ENCODE measurements at places on chromosomes 3 and 15.

DNA sequence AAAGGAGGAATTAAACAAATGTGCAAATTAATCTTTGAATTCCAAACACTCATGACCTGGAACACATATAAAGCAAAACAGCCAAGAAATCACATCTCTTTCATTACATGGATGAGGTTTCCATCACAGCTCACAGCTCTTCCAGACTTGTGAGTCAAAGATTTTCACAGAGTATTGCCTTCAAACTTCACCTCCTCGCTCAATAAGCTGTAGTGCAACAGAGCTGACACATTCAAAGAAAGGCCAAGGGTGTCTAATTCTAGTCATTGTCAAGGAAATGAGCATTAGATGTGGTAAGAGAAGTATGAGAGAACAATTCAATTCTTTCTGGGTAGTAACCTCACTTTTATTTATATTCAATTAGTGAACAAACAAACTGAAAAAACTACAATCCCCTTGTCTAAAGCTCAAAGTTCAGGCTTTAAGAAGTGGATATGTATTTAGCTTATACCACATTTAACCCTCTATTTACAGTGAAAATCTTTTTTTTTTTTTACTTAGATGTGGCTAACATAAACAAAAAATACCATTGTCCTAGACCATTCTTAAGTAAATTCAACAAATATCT is 11.9 kb downstream of the WDR72 start:
- DNase-seq = no peak

GRCh38 chr3:183811638-183812037 is 13.7 kb downstream of the MAP6D1 start:
- DNase-seq = no peak

- no peak for DNase-seq
These were observed 87.0 kb downstream of the FOXB1 start for GRCh38 chr15:60091157-60091556.

- DNase-seq = no peak
These were observed 79.6 kb downstream of the RTP4 start for GRCh38 chr3:187447737-187448136.

GRCh38 chr3:57281715-57282114 is 10.8 kb downstream of the ASB14 start:
- no peak for DNase-seq

- DNase-seq = no peak
These were observed 12.3 kb upstream of the TNIK start for GRCh38 chr3:171472552-171472951.

GRCh38 chr3:190058521-190059241 is 62.0 kb downstream of the P3H2 start:
- DNase-seq = no peak

DNA sequence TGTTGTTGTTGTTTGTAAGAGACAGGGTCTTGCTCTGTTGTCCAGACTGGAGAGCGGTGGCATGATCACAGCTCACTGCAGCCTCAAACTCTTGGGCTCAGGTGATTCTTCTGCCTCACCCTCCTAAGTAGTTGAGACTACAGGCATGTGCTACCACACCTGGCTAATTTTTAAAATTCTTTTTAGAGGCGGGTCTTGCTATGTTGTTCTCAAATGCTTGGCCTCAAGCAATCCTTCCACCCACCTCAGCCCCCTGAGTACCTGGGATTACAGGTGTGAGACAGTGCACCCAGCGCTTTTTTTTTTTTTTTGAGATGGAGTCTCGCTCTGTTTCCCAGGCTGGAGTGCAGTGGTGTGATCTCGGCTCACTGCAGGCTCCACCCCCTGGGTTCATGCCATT is 46.7 kb downstream of the TMOD3 start:
- no peak for DNase-seq

DNA sequence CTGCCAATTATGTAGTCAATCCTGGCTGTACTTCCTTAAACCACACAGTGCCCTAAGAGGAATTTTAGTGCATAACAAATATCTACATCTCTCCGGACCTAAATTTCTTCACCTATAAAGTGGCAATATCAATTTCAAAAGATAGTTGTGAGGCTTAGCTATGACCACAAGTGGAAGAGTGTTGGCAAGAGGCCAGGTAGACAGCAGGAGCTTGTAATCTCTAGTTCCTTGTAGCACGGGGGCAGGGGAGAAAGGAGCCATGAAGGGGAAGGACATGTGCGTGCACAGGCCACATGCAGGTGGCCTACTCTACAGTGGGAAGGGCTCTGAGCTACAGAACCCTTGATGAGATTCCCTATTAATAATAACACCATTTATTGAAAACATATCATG is 269.7 kb downstream of the ABHD5 start:
- DNase-seq = no peak

GRCh38 chr3:79263423-79263822 is 504.4 kb downstream of the ROBO1 start:
- DNase-seq = no peak

DNA sequence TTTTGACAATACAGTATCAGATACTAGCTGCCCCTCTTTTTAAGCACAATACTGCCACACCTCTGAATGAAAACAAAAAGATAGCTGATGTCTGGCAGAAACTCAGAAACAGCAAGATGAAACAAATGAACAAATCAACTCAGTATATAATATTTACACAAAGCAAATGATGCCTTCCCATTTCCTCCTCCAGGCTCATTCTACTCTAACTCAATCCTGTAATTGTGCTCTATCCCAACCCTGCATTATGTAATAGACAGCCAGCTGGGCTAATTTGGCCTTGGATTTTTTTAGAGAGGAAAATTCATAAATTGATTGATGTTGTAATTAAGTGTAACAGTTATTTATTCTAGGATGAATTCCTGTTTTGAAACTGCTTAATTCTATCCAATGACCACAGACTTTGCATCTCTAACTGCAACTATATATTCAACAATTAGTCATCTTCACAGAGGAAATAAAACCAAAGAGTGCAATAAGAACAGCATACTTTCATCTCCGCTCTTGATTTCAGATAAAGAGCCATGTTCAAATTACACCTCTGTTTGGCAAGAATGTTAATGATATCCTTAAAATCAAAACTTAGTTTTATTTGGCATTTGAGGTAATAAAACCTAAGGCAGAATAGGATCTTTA is 6.1 kb downstream of the ATG3 start:
- DNase-seq = peak; percentile 17

DNA sequence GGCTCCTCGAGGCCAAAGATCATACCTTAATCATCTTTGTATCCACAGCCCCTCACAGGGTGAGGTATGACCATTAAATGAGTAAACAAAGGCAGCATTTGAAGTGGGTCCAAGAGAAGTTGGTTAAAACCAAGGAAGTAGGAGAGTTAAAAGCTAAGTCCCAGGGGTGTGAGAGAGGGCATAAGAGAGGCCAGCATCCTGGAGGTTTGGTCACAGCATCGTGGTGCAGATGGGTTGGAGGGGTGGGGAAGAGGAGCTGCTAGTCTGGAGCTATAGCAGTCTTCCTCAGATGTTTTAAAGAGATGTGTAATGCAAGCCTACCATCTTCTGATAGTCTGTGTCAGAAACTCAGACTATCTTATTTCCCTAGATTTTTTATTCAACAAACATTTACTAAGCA is 155.2 kb downstream of the GHSR start:
- DNase-seq = no peak

GRCh38 chr15:68482246-68482645 is 50.3 kb upstream of the ITGA11 start:
- no peak for DNase-seq

GRCh38 chr3:107588217-107588616 is 65.5 kb downstream of the BBX start:
- no peak for DNase-seq

DNA sequence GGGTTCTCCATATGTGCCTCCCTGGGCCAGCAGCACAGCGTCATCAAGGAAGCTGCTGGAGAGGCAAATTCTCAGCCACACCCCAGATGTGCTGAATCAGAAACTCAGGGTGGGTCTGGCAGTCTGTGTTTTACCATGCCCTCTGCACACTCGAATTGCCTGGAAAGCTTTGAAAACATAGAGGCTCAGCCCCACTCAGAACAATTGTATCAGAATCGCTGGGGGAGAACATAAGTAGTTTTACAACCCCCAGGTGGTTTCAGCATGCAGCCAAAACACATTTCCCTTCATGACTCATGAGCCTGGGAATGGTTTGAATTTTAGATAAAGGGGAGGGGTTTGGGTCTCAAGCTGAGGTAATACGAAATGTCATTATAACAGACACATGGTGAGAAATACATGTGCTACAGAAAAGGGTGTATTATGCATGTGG is 9.6 kb downstream of the TGM4 start:
- DNase-seq = no peak

- no peak for DNase-seq
These were observed 77.8 kb downstream of the SETD2 start for GRCh38 chr3:47086071-47086470.

- DNase-seq = no peak
These were observed 37.2 kb upstream of the TM4SF1 start for GRCh38 chr3:149414557-149415231.

DNA sequence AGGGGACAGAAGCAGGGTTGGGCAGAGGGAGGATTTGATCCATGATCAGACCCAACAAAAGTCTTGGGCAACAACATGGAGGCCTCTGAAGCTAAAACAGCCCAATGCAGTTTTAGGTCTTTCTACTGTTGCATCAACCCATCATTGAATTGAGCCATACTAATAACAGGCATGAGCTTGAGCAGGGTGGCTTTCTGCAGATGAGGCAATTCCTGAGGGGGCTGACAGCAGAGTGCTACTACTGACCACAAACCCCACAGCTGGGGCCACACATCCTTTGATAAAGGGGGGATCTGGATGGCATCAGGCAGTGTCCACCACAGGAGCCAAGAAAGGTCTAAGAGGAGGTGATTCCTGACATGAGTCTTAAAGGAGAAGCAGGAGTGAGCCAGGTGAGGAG is 517.0 kb upstream of the PPP2R3A start:
- DNase-seq = no peak

DNA sequence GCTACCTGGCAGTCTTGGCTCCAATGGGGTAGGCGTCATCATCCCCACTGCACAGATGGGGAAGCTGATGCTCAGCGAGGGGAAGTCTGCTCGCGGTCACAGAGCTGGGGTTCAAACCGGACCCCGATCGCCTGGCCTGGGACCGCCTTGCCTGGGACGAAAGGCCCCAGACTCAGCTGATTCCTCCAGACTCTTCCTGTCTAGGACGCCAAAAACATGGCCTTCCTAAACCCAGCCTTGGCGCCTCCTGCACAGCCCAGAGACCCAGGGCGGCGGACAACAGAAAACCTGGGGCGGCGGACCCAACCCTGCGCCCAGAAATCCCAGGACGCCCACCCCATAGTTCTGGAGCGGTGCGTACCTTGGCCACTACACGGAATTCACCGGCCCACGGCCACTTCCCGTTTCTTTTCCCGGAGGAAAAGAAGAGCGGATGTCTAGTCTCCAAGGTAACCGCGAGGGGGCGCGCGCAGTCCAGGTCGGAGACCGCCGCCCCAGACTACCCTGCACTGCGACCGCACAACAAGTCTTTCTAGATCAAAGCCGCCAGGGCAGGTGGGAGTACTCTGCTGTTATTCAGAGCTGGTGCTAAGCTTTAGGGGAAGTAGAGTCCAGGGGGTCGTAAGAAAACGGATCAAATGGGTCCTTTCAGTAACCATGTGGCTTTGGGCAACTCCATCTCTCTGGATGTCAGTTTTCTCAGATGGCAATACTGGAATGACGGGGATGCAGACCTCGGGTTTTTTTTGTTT is 4.9 kb upstream of the IL17RD start:
- peak; percentile 29 for DNase-seq

DNA sequence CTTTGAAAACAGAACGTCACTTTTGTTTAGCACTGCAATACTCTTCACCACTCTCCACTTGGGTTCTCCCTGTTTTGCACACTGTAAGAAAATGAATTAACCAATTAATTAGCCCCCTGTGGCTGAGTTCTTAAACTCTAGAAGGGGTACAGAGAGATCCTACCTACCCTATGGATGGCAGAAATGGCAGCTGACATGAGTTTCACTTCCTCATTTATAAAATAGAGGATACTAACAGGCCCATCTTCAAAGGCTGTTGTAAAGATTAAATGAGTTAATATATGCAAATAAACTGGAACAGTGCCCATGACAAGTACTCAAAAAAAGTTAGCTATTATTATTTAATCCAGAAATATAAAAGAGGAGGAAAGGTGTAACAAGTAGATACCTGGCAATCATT is 36.9 kb downstream of the SUCLG2 start:
- no peak for DNase-seq

DNA sequence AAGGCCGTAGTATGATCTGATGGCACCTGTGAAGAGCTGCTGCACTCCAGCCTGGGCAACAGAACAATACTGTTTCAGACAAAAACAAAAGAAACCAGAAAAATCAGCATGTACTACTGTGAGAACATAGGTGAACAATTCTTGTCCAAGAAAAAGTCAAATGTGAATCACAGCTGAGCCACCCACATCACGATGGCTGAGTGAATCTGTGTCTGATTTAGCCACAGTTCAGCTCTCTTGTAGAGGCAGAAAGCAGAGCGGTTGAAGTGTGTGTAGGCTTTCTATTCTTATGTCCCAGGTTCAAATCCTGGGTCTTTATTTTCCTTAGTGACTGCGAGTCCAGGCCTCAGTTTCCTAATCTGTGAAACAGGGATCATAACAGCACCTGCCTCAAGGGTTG is 4.4 kb upstream of the FURIN start:
- no peak for DNase-seq

GRCh38 chr3:50336452-50337174 is 4.0 kb downstream of the RASSF1 start:
- DNase-seq = no peak

DNA sequence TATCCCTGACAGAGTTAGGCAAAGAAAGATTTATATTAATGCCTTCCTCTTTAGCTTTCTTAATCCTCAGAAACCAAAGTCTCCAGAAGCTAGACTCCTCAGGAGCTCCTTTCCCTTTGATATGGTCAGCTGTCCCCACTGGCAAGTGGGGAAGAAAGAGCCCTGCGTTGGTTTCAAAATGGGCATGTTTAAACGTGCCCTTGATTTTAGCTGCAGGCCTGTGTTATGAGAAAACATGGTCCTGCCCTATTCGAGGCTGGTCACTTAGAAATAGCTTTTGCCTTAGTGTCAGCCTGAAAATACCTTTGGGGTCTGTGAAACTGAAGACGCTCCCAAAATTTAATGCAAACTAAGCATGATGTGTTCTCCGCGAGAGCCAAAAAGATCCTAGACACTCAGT is 135.5 kb upstream of the RARB start:
- no peak for DNase-seq

- DNase-seq = peak; percentile 22
These were observed 345.6 kb downstream of the MCTP2 start for GRCh38 chr15:94576889-94577533.

- DNase-seq = no peak
These were observed 868 bp downstream of the BTBD1 start for GRCh38 chr15:83066034-83066733.

- DNase-seq = no peak
These were observed 35.7 kb upstream of the ACTL6A start for GRCh38 chr3:179526989-179527391.

GRCh38 chr15:100601163-100601562 is 821 bp downstream of the LINS1 start:
- DNase-seq = peak; percentile 52

- no peak for DNase-seq
These were observed 111.4 kb upstream of the CCNL1 start for GRCh38 chr3:157271283-157271882.

GRCh38 chr15:70783610-70784022 is 20.3 kb upstream of the UACA start:
- no peak for DNase-seq
